Peyer's patch (tissue), 4 donors: ENCODE measurements at places on chromosomes 3 and 15. TPM values are rescaled to one million over a fixed set of nuclear protein-coding genes. Genes with fewer than 3 reads are reported as not detected.

The GABRA5 gene
- not detected for total RNA-seq

The ASB14 gene
- not detected for total RNA-seq

The TMA7 gene
- total RNA-seq: 142 TPM

The COL6A5 gene
- total RNA-seq: not detected

The DPPA2 gene
- not detected for total RNA-seq

The ITGB5 gene
- 79.5 TPM for total RNA-seq

The AP3B2 gene
- 10.4 TPM for total RNA-seq

The EFCC1 gene
- 40.4 TPM for total RNA-seq

The MORC1 gene
- total RNA-seq: not detected

The HRH1 gene
- 13.7 TPM for total RNA-seq

The GNB4 gene
- 29.7 TPM for total RNA-seq

The WNT5A gene
- total RNA-seq: 8.6 TPM
